ENCODE measurements at places on chromosomes 5 and 9. TPM values are rescaled to one million over a fixed set of nuclear protein-coding genes. Genes with fewer than 3 reads are reported as not detected.

- no peak for DNase-seq
Observed at GRCh38 chr5:178398901-178399700, 166.5 kb upstream of the PHYKPL start.

The C5orf34 gene
- 7.7 TPM for total RNA-seq

The CER1 gene
- total RNA-seq = 22.3 TPM

DNA sequence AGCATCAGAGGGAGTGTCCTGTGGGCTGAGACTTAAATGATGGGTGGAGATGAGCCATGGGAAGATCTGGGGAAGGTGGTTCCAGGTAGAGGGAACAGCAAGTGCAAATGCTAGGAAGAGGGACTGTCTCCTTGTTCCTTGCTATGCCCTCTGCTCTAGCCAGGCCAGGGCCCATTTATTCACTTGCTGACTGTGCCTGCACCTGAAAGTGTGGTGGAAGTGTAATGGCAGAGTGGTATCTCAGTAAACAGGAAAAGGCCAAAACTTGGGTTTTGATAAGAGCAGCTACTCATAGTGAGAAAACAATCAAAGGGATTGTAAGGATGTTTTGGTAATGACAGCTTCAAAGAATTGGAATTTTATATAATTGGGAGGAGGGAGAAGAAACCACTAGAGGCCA is 32.4 kb downstream of the TLE4 start:
- no peak for DNase-seq

The FBXW2 gene
- total RNA-seq = 62.1 TPM

The ZFP62 gene
- 16.2 TPM for total RNA-seq

DNA sequence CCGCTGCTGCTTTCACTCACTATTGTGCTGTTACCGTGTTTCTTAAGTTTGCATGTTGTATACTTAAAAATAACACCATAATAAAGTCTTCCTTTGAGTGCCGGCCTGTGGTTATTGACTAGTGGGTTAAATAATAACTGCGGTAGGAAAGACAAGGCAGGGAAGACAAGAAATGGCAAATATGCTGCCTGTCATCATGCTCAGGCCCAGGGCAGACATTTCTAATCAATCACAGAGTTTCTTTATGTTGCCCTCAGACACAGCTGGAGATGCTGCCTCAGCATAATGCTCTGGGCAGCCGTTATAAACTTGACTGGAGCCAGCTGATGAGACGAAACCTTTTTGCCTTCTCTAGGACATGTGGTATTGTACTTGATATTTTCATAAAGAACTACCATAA is 215.0 kb downstream of the GAPVD1 start:
- DNase-seq = no peak

DNA sequence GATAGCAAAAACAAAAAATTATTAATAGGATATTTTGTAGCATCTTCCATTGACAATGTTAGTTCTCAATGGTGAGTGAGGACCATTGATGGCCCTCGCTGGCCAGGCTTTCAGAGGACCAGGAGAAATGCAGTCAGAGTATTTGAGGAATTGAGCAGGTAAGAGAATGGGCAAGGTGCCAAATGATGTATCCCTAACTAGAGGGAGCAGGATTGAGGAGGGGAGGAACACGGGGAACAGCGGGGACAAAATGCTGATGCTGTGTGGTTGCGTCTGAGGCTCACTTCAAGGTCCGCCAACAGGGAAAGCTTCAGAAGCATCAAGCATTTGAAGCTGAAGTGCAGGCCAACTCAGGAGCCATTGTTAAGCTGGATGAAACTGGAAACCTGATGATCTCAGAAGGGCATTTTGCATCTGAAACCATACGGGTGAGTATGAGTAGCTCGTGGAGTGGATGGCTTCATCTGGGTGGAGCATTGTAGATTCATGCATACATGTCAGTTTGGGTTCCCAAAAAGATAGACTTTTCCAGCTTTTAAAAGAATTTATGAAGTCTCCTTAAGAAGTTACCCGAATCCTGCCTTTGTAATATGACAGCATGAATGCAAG is 16.2 kb downstream of the SPTAN1 start:
- no peak for DNase-seq

The OR1Q1 gene
- not detected for total RNA-seq
